Stimulated activated CD8-positive, alpha-beta memory T cell treated with anti-CD3 and anti-CD28 coated beads, Interleukin-2, amount 100 ng/mL, for 1 hour (primary cell): ENCODE measurements at places on chromosomes 3 and 15.

- DNase-seq = no peak
Measured at GRCh38 chr15:62306851-62307504, 141.9 kb upstream of the C2CD4B start.

GRCh38 chr3:24538891-24539290 lies 44.2 kb upstream of the THRB start:
- DNase-seq = no peak

DNA sequence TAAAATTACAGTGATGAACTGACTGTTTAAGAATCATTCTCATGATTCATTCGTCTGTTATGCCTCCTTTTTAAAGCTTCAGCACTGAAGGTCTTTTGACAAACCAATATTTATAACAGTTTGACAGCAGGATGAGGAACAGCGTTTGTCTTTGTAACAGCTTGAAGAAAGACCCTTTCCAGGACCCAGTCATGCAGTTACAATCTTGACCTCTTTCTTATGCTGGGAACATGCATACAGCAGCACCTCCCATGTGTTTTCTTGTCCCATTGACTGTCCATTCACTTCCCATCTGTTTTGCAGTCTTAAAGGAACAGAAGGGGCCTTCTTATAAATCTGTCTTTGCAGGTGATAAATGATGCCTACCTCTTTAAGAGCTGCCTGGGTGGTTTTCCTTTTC lies 87.2 kb downstream of the OPA1 start:
- no peak for DNase-seq

- DNase-seq = no peak
Measured at GRCh38 chr3:50333744-50334328, 5.8 kb upstream of the TUSC2 start.

DNA sequence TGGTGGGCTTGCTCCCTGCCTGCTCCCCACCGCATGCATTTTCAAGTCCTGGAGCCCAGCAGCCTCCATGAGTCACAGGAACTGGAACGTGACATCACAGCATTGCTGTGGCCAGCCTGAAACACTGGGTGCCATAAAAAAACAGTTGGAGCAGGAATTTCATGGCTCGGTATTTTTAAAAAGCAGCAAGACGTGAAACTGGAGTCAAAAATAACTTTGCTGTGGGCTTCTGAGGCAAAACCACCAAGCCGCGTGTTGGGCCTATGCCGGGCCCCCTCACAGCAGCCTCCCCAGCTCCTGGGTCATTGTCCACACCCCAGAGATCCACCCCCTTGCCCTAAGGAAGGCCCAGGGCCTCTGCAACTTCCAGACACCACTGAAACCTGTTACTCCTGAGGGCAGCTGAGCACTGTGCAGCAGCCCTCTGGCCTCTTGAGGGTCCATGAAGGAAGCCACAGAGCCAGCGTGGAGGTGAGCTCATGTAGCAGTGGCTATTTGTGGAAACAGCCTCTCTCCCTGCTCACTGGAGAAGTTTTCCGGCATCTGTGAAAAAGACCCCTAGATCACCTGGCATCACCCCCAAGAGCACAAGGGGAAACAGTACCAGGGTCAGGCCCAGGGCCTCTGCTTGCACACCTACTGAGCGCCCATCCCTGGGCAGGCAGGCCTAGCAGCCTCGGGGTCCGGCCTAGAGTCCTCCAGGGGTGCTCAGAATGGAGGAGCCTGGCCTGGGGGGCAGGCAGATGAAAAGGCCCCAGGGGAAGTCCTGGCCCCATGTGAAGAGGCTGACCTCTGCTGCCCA lies 34.0 kb upstream of the DUSP7 start:
- DNase-seq = no peak

GRCh38 chr3:19273091-19273490 lies 124.8 kb downstream of the KCNH8 start:
- DNase-seq = no peak

DNA sequence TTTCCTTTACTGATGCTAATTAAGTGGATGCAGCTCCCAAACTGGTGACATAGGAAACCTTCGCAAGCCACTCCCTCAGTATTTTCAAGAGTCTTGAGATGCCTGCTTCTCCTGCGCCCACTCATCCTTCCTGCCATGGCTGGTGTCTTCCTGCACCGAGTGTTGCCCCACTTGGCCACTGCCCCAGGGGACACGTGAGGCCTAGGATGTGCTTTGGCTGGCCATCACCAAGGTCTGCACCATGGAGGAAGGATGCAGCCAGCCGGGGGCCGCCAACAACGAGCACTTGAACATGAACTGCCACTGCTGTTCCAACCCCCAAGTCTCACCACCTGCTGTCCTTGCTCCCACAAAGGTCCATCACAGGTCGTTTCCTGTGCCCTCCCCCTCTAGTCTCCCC lies 34.1 kb downstream of the EPHB3 start:
- no peak for DNase-seq

DNA sequence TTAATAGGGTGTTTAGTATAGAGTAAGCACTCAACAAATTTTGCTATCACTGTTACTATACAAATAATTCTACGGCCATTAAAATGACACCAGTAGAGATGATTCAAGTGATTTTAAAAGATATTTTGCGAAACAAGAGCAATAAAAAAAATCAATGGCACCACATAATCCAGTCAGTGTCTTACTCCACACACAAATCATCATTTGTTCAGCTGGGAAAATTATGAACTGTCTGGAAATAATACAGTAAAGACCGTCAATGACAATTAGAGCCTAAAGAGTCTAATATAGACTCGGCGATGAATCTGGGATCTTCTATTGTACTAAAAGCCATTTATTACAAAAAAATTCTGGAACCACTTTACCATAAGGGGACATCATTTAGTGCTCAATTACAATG lies 270.5 kb downstream of the ARRDC4 start:
- DNase-seq = no peak

GRCh38 chr3:114418107-114418506 lies 124.3 kb downstream of the TIGIT start:
- no peak for DNase-seq

GRCh38 chr15:22884344-22884743 lies 45.9 kb downstream of the NIPA2 start:
- no peak for DNase-seq
